Uterine smooth muscle cell (primary cell): ENCODE measurements at places on chromosomes 11 and 22. TPM values are rescaled to one million over a fixed set of nuclear protein-coding genes. Genes with fewer than 3 reads are reported as not detected.

GPR83 gene
- total RNA-seq, result under 0.01 TPM in 1 of 2 replicates, not detected in the other

JOSD1 gene
- 66.7 and 68.0 TPM in 2 replicates for total RNA-seq

HTR3A gene
- total RNA-seq, result under 0.01 TPM in 1 of 2 replicates, not detected in the other

CHRM1 gene
- total RNA-seq, result not detected in 2 replicates

RIBC2 gene
- total RNA-seq, result 0.87 and 3.0 TPM in 2 replicates

GRAMD4 gene
- total RNA-seq, result 47.9 and 59.5 TPM in 2 replicates

SLC17A6 gene
- not detected in 2 replicates for total RNA-seq

UPK3A gene
- not detected in 2 replicates for total RNA-seq

MPZL2 gene
- total RNA-seq, result 0.22 and 0.25 TPM in 2 replicates

CABP4 gene
- total RNA-seq, result not detected in 2 replicates

ATXN10 gene
- 170 and 183 TPM in 2 replicates for total RNA-seq

LMO2 gene
- total RNA-seq, result 0.22 TPM in 1 of 2 replicates, not detected in the other

SLC25A45 gene
- total RNA-seq, result 0.75 and 1.3 TPM in 2 replicates

SLC22A25 gene
- not detected in 2 replicates for total RNA-seq

NLRP14 gene
- 0.50 and 0.66 TPM in 2 replicates for total RNA-seq

CDHR5 gene
- total RNA-seq, result not detected in 2 replicates

RCN1 gene
- total RNA-seq, result 313 and 458 TPM in 2 replicates

GAB4 gene
- not detected in 2 replicates for total RNA-seq

SULT4A1 gene
- total RNA-seq, result 0.12 TPM in 1 of 2 replicates, not detected in the other

STT3A gene
- total RNA-seq, result 274 and 300 TPM in 2 replicates

CYP2D6 gene
- 0.25 and 0.44 TPM in 2 replicates for total RNA-seq

CENPM gene
- total RNA-seq, result 8.9 and 37.2 TPM in 2 replicates

MFNG gene
- total RNA-seq, result under 0.01 and 0.25 TPM in 2 replicates

OR51E1 gene
- not detected in 2 replicates for total RNA-seq

OR52E8 gene
- total RNA-seq, result not detected in 2 replicates

SLCO2B1 gene
- total RNA-seq, result 0.12 and 1.2 TPM in 2 replicates

KRTAP5-8 gene
- total RNA-seq, result not detected in 2 replicates

RIMBP3B gene
- 0.11 TPM in 1 of 2 replicates, not detected in the other for total RNA-seq

CNIH2 gene
- 0.11 and 0.25 TPM in 2 replicates for total RNA-seq

TBX10 gene
- total RNA-seq, result not detected in 2 replicates
